ENCODE measurements at places on chromosomes 12 and 14.

DNA sequence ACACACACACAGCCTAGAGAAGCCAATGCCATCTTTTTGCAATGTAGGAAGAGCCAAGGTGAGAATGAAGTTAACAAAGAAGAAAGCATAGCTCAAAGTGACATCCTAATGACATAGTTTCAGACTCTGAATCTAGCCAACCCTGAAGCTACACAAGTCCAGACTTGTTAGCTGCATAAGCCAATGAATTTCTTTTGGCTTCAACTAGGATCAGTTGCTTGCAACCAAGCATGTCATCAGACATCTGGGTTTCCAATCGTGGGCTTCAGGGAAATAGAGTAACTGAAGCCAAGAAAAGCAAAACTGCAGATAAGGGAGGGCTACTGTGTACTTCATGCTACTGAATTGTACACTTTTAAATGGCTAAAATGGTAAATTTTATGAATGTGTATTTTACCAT lies 4.4 kb upstream of the GPHN start:
- peak; percentile 23 for DNase-seq

DNA sequence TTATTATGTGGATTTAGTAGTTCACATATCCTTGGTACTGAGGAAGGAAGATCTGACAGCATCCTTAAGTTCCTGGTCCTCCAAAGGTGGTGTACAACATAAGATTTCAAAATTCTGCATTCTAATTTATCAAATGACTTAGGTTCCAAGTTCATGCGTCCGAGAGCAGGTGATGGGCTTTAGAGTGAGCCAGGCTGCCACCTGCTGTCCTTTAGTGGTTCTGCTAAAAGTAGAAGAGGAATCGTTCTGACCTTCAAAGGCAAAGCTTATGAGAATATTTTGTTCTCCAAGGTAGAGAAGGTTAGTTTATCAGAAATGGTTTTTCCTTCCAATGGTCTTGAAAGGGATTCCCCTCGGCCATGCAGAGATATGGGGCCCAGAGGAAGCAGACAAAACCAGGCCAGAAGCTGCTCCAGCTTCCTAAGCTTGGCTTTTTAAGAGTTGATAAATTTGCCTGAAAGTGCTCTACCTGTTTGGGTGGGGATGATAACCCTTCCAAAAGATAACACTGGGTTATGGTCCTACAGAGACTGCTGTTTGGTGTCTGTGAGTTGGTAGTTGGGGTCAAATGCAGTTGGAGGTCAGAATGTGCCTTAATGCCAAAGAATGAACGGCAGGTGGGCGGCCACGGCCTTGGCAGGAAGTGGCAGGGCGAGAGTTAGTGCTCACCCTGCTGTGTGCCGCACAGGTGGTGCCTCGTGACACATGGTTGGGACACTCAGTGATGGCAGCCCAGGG lies 29.1 kb upstream of the LRTM2 start:
- DNase-seq, result peak; percentile 28

DNA sequence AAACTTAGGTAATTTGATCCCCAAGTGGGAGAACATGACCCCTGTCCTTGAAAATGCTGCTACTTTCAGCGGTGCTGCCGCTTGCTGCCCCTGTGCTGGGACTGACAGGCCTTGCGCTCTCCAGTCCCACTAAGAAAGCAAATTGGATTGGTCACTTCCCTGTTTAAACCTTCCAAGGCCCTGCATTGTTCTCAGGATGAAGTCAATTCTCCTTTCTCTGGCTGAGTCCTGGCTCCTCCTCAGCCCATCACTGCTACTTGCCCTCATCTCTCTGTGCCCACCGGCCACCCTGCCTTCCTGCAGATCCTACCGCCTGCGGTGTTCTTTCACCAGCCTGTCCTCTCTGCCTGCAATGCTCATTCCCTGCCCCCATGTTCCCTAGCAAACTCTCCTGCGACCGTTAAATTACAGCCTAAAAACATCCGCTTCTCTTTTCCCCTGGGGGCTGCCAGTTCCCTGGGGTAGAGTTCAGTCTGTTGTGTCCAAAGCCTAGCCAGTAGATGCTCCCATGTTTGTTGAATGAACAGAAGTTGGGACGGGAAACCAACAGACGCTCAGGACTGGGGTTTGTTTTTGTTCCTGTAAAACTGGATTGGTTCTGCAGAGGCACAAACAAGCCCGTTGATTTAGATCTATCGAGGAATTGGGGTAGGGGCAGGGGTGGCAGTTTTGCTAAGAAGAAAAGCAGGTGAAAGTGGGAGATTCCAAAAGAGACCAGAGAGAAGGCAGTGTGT lies 127.3 kb upstream of the HIF1A start:
- DNase-seq, result no peak

DNA sequence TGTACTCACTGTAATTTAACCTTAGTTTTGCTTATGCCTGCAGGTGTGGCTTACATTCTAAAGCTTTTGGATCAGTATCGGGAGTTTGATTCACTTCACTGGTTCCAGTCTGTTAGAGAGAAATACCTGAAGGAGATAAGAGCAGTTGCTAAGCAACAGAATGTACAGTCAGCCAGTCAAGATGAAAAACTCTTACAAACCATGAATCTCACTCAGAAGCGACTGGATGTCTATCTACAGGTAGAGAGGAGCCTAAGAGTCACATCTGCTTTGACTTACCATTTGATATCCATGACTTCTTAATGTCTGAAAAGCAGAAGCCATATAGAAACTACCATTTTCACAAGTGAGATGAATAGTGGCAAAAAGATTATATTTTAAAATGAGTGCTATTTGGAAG lies 56.5 kb downstream of the WASHC4 start:
- DNase-seq, result no peak

- DNase-seq, result no peak
These were observed 97.2 kb upstream of the BBS10 start for GRCh38 chr12:76445462-76445861.

GRCh38 chr12:108886873-108887629 lies 7.2 kb downstream of the DAO start:
- DNase-seq, result no peak
